ENCODE measurements at places on chromosomes 12 and 14.
A peak's percentile ranks its signal among the peaks of the same experiment; 100 is the strongest.

- no peak for DNase-seq
Measured at GRCh38 chr12:127381043-127381668, 885.8 kb upstream of the TMEM132C start.

DNA sequence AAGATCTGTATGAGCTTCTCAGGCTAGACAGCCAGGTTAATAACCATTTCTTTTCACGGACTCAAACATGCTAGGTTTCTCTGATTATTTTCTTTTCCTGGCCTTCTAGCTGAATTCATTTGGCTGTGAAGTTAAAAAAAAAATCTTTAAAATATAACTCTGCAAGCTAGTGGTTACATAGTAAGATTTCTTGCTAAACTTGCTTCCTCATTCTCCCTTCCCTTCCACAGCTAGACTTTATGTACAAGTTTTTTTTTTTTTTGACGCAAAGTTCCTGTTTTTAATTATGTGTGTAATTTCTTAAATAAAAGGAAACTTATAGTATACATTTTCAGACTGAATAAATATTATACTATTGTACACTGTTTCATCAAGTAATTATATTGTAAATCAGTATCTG, 145.4 kb downstream of the TMTC2 start:
- DNase-seq = no peak

- no peak for DNase-seq
Measured at GRCh38 chr12:50842637-50843493, at the start of gene TMPRSS12. TSS of gene TMPRSS12 (plus strand) at chr12:50842926. CDS start at chr12:50842965, 39 bp downstream.

DNA sequence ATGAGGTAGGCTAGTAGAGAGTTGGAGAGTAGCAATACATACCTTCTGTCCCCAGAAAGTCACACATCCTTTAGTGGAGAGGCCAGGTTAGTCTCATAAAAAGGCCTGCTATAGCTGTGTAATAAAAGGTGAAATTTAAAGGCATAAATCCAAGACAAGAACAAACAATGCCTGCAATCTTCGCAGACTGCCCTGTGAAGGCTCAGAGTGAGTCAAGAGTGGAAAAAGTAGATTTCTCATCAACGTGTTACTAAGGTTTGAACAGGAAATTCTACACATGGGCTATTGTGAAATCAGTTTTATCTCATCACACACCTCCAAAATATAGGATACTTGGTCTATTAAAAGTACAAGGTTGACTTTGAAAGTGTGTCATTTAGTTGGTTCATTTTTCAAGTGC, at the start of gene KLRC1:
KLRC1 (minus strand) TSS at position 222 of the 400 bp plus-strand sequence. CDS start 2,221 bp downstream, outside the sequence.
- DNase-seq = peak; percentile 43
